Activated CD4-positive, alpha-beta T cell treated with anti-CD3 and anti-CD28 coated beads, Interleukin-2, amount 50 U/mL, for 1 hour (primary cell): ENCODE measurements at places on chromosomes 2 and 18.

GRCh38 chr18:60549338-60549960, 176.9 kb upstream of the MC4R start:
- no peak for DNase-seq

GRCh38 chr2:95017836-95018235, 7.7 kb upstream of the MAL start:
- DNase-seq = no peak

DNA sequence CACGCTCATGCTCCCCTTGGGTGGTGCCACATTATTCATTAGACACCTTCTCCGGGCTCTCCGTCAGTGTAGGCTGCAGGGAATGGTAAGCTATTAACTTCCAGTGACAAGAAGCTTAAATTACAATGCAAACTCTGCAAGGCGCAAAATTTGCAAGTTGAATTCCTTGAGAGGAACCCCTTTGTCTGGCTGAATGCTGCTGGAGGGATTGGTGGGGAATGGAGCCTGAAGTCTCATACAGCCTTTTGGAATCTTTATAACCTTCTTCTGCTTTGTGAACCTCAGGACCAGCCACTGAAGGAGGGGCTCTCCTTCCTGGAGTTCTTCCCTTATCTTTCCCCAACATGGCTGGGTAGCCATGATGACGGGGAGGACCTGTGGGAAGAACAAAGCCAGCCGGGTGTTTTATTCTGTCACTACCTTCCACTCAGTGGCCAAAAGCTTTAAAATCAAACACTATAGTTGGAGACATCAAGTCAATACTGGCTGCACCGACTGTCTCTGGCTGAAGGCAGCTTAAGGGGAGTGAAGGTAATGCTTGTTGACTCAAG, 220.9 kb upstream of the EPHA4 start:
- DNase-seq = no peak

DNA sequence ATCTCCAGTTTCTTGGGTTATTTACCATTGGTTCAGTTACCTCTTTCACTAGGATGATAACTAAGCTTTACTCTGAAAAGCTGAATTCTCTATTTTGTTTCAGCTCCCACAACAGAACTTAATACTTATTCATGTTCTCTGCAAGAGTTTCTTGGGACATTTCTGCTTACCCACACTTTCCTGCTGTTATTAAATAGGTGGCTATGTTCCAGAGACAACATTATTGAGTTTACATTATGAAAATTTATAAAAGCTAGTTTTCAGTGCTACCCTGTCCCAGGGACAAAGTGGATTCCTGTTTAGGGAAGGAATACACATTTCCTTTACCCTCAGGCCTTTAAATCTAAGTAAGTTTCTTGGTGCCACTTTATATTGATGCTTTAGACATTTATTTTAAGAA, 7.0 kb upstream of the GPD2 start:
- DNase-seq = no peak

- no peak for DNase-seq
Measured at GRCh38 chr2:26765475-26766200, 1.6 kb downstream of the SLC35F6 start.

DNA sequence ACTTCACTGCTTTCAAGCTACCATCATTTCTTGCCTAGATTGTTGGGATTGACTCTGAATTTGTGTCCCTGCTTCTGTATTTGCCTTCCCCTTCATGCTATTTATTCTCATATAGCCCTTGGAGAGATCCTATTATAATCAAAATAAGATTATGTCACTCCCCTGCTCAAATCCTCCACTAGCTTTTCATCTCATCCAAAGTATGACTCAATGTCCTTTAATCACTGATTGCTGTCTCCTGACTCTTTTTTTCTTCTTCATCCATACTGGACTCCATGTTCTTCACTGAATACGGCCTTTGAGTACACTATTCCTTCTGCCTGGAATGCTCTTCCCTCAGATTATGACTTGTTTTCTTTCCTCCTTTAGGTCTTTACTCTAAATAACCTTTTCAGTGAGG, 5.0 kb downstream of the RBKS start:
- DNase-seq = no peak

DNA sequence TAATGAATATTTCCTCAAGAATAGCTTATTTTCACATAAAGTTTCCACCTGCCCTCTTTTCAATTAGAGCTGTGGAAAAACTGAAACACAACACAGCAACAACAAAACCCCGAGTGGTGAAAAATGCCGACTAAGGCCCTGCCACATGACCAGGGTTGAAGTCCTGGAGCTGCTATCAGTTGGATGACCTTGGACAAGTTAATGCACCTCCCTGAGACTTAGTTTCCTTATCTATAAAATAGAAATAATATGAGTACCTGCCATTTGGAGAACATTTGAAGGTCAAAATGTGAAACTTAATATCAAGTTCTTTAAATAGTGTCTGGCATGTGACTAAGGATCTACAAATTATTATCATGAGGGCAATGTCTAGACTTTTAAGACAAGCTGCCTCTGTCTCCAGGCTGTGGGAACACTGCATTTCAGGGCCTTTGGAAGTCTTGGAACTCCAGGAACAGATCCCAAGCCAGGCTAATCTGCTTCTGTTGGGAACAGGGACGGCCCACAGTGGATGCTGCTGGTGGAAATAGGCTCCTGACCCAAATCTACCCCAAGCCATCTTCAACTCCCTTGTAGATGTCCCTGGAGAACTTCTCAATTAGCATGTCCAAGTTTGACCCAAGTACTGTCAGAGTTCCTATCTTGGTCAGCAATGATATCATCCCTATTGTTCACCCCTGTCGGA, 42.0 kb upstream of the TRIB2 start:
- DNase-seq = no peak

DNA sequence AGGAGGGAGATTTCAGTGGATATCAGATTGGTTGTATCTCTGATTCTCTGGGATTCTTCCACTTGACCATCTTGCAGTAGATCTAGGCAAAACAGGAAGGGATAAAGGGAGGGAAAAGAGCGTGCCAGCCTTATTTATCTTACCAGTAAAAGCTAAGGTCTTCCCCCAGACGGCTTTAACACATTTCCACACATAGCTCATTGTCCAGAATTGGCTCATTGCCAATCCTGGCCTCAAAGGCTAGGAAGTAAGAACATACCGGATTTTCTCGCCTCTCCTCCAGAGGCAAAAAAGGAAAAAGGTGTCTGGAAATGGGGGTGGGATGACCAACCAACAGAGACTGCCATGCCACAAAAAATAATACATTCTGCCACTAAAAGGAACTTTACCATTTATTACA, 411.6 kb upstream of the NRP2 start:
- no peak for DNase-seq

DNA sequence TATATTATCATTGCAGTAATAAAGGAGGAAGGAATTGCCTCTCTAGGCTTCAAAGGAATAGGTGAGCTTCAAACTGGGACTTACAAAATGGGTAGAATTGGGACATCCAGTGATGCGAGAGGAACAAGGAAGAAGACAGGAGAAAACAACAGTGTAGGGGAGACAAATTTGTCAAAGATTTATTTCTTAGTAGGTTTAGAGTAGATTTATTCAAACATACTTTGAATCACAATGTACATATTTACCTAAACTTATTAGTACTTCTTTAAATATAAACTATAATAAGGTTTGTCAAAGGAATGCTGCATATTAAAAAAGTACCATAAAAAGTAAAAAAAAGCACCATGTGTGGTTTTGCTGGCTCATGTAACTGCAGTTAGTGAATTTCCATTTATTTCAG, 161.4 kb upstream of the CDH2 start:
- no peak for DNase-seq

- DNase-seq = no peak
Measured at GRCh38 chr2:101832114-101832513, 134.6 kb downstream of the MAP4K4 start.

DNA sequence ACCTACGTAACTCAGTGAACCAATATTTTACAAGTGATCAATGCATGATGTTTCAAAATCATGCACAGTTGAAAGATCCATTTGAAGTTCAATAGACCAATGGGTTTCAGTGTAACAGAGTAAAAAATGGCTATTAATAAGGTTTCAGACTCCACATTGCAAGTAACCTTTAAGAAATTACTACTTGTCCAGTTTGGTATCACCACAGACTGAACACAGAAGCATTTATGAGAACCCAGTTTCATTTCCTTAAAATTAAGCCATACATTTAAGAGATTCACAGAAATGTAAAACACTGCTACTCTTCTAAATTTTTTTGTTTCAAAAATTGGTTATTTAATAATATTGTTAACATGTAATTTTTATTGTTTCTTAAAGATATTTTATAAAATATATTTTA, 98.9 kb upstream of the CHRNA1 start:
- DNase-seq = no peak

DNA sequence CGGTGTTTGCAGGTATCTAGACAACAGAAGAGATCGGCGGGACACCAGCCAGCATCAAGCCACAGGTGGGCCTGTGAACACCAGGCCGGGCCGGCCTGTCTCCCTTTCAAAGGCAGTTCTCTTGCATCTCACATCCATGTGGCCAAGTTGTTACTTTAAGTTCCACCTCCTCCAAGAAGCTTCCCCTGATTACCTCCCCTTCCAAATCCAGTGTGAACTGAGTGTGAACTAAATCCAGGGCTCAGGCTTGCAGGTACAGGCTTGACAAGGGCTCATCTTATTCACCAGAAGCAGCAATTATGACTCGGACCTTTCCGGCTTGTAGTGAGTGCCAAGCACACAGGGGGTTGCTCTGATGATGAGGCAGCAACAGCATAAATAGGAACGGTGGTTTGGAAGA, 3.9 kb downstream of the CRACDL start:
- DNase-seq = no peak

DNA sequence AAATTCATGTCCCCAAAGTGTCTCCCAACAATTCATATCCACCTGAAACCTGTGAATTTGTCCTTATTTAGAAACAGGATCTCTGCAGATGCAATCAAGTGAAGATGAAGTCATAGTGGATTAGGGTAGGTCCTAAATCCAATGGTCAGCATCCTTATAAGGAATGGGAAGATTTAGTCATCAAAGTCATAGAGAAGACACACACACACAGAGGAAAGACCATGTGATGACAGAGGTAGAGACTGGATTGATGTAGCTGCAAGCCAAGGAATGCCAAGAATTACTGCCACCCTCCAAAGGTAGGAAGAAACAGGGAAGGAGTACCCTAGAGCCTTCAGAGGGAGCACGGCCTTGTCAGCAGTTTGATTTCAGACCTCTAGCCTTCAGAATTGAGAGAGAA, 17.7 kb downstream of the ADD2 start:
- no peak for DNase-seq

DNA sequence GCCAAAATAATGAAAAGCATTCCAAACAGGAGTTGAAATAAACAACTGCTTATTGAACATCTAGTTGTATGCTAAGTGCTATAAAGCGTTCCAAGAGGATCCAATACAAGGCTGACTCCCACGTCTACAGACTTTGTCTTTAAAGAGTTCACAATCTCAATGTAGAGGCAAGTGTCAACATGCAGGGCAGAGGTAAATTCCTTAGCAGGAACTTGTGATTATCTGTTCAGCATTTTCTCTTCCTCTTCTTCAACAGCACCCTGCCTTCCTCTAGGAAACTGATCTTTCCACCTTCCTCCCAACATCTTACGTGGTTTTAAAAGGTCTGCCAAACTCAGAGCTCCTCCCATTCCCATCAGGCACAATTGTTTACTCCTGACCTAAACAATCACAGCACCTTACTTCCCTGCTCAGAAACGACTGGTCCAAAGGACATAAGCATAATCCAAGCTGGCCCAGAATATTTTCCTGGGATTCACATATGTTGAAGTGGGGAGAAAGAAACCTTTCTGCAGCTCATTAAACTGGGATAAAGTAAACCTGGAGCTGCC, 83.9 kb downstream of the ITSN2 start:
- DNase-seq = no peak

DNA sequence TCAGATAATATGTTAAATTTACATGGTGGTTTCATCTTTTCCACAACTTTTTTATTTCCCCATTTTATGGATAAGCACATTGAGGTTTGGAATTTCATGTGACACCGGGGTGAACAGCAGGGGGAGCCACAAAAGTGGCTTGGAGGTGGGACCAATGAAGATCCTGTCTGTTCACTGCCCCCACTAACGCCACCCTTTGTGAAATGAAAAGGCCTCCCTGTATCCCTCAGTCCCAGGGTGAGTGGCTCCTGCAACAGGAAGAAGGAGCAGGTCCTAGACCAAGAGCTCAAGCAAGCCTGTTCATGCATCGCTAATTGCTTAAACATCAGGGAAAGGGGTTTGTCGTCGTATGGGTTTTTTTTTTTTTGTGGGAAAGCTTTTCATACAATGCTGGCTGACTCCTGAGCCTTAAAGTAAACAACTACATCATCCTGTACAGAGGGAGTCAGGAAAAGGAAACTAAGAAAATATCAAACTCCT, 267.8 kb upstream of the EPAS1 start:
- no peak for DNase-seq

DNA sequence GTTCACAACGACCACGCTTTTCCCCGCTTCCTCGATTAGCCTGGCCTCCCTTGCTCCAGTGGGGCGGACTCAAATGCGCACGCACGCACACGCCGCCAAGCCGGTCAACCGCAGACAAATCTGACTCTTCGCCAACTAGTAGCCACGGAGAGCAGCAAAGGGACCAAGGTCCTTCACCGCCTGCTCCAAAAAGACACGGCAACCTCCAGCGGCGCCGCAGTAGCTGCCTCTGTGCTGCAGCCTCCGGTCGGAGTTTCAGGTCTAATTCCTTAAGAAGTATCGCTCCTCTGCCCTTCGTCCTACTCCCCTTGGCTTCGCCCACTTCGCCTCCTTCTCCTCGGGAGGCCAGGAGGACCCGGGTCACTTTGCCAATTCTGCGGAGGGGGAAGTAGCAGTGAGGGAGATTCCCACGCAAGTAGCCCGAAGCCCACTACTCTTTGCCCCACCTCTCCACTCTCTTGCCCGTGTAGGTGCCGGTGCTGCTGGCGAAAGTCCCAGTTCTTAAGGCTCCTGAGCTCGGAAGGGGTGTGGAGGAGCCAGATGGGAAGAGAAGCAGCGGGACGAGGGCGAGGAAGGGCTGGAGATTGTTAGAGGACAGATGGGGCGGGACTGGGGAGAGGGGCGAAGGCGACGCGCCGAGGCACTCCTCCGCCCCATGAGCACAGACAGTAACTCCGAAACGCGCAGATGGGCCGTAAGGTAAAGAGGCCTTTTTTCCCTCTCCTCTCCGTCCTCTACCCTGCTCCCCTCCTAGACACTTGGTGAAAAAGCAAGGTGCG, 615 bp downstream of the AKAIN1 start:
- no peak for DNase-seq

DNA sequence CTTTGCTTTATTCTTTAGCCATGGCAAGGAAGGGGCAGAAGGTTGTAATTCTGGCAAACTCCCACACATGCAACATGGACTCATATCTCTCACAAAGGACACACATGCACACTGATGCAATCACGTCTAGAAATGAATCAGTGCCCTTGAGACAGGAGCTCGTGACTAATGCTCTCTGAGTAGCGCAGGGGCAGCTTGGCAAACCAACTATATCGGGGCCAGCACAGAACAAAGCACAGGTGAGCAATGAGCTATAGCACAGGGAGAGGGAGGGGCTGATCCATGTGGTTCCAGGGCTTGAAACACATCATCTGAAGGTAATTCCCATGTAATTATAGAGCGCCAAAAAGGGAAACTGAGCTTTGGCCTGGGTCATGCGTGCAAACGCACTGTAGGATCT, 165.2 kb upstream of the KLF7 start:
- no peak for DNase-seq
